ENCODE measurements at places on chromosomes 16 and 17.
A peak's percentile ranks its signal among the peaks of the same experiment; 100 is the strongest.

GRCh38 chr16:50999181-50999580 is 151.9 kb downstream of the SALL1 start:
- DNase-seq: no peak

GRCh38 chr17:83005639-83006038 is 73.8 kb upstream of the METRNL start:
- no peak for DNase-seq

GRCh38 chr17:81582341-81582740 is 30.2 kb upstream of the FAAP100 start:
- no peak for DNase-seq

DNA sequence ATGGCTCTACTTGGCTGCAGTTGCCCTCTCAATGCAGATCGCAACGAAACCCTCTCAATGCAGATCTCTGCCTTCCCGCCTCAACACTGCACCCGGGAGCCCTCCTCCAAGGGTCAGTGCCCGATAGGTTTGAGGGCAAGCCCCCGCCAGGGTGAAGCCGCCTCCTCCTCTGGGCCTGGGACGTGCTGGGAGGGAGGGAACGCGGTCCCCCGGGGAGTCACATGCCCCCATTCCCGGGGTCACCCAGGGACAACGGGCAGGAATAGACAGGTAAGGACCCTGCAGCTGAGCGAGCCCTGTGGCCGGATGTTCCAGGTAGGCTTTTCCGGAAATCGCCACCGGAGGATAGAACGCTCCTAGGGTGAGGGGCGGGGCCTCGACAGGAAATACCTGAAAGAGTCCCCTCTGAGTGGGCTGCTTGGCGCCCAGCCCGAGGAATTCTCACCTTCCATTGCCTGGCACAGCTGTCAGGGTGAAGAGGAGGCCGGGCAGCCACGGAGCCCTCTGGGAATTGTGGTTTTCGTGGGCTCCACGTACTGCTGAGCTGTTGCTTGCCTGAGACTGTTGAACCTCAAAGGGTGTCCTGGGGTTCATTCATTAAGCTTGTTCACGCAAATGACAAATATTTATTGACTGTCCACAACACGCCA is 12.8 kb downstream of the ZNF174 start:
- no peak for DNase-seq

DNA sequence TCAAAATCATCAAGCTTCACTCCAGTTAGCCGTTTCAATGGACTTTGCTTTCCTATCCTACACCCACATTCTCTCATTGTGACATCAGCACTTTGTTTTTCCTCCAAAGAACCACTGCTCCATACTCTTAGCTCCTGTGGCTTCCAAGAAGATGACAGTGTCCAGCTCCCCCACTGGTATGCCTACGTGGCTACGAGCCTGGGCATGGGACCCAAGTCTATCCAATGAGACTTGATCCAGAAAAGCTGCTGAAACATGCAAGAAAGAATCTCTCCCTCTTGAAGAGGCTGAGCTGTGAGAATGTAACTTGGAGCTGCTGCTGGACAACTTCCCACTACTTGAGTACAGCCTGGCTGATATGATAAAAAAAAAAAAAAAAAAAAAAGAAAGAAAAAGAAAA is 9.4 kb downstream of the TOX3 start:
- DNase-seq: no peak

DNA sequence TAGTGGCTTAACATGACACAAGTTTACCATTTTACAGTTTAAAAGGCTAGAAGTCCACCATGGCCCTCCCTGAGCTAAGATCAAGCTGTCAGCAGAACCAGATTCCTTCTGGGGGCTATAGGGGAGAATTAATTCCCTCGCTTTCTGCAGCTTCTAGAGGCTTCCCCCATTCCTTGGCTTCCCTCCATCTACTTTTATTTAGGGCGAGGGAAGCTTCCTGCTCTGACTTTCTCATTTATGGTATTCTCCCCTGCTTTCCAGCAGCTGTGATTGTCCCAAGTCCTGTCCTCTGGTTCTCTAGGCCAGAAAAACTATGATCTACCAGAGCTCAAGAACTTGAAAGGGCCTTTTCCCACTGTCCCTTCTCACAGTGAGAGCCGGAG is 4.3 kb downstream of the CETP start:
- no peak for DNase-seq

DNA sequence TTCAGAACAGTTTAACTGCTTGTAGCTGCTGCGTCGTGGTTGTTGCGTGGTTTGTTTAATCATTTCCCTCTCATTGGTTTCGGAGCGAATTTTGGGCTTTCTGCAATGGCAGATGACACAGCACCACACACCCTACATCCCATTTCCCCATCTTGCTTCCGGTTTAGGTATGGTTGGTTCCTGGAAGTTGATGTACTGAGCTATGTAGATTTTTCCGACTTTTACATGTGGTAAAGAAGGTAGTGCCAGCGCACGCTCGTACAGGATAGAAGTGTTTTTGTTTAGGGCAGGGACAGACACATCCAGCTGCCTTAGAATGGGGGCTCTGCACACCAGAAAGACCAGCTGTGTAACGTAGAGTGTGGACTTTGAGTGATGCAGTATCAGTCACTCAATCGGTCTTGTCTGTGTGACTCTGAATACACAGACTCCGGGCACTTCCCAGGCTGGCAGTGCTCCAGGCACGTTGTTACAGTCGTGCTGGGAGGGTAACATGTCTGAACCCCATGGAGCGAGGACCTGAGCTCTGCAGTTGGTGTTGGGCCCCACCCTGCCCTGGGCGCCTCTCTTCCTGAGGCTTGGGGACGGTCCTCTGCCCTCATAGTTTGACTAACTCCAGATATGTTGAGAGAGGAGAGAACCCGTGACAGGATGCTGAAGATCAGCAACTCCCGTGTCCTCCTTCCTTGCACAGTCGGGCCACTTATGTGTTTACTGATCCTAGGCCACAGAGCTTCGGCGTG is 172.0 kb upstream of the CHMP6 start:
- DNase-seq: no peak

DNA sequence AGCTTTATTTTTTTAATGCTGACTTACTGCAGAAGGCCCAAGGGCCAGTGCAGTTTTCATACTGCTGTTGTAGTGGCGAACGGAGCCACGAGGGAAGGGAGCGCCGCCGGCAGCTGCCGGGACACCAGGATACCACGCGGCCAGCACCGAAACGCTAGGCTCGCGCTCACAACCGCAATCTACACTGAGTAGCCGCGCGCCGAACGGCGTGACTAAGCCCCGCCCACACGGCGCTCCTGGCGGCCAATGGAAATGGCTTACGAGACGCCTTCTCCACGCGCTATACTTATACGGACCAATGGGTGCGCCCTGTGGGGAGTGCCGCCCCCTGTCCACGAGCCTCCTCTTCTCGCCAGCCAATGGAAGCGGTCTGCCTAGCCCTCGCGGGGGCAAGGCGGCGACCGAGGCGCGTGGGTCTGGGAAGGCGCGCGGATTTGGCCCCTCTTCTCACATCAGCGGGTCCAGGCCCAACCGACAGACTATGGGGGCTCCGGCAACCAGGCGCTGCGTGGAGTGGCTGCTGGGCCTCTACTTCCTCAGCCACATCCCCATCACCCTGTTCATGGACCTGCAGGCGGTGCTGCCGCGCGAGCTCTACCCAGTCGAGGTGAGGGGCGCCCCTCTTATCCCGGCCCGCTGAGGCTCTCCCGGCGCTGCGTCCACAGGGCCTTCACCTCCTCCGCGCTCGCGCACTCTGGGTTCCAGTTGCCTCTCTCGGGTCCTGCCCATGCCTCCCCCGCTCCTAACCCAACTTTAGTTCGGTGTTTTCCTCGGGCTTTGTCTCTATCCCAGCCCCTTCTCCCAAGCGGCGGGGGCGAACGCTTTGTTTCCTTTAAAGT is at the start of gene TMEM97:
Gene TMEM97 (plus strand): TSS at position 442 of the 839 bp plus-strand sequence. CDS start 40 bp downstream, at position 482.
- peak; percentile 95 for DNase-seq

DNA sequence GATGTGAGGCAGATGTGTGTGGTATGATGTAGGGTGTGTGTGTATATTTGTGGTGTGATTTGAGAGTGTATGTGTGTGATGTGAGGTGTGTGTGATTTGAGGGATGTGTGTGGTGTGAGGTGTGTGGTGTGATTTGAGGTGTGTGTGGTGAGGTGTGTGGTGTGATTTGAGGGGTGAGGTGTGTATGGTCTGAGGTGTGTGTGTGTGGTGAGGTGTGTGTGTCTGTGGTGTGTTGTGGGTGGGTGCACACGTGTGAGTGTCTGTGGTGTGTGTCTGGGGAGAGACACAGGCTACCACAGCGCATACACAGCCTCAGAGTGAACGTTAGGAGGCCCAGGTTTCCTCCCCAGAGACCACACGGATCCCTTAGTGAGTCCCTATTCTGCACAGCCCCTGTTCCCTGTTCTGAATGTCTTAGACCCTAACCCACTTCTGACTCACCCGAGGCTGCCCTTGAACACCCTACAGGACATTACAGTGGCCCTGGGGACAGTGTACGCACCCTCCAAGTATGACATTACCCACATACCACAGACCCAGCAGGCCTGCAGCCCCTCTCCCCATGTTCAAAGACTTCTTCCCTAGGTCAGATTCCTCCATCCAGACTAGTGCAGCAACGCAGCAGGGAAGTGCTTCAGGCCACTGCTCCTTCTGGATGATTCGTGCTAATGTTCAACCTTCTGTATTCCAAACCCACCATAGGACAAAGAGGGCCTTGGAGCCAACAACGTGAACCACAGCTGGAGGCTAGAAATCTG is 3.5 kb upstream of the RAB37 start:
- DNase-seq: no peak

DNA sequence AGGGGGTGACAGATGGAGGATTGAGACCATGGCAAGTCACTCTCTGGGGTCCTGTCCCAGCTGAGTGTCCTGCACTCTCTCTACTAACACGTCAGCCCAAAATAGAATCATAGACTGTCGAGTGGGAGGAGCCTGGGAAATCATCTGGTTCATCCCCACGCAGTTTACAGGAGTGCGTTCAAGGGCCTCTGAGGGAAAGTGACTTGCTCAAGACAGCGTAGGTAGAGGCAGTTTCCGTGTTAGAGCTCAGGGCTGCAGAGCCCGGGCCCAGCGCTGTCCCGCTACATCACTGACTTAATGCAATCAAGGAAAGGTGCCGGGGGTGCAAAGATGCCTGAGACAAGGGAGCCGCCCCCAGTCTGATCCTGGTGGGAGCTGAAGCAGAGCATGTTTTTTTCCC is 10.3 kb downstream of the GSG1L2 start:
- DNase-seq: no peak

DNA sequence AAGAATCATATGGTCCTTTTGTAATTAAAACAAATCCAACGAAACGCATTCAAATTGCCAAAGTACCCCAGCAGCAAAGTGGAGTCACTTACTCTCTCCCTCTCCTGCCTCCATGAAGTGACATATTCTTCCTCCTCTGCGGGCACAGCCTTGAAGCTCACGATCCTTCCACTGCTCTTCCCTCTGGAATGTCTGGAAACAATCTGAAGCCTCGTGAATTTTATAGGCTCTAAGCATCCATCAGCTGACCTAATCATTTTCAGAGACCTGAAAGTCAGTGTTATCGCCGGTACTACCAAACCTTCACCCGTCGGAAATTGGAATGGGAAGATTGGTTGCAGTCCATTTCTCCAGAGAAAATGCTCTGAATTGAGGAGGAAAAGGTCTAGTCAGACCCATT is 134.5 kb upstream of the FOXF1 start:
- no peak for DNase-seq

DNA sequence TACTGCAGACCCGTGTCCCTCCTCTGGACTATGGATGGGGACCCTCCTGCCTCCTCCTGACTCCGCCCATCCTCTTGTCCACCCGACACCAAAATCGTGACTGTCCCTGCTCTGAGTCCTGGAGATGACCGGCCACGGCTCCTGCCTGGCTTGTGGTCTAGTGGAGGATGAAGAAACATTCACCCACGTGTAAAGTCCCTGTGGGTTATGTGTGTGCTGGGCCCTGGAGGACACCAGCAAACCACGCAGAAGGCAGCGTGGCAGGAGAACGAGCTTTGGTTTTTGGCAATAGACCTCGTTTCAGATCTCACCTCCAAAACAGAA is 11.9 kb downstream of the SPNS2 start:
- no peak for DNase-seq

DNA sequence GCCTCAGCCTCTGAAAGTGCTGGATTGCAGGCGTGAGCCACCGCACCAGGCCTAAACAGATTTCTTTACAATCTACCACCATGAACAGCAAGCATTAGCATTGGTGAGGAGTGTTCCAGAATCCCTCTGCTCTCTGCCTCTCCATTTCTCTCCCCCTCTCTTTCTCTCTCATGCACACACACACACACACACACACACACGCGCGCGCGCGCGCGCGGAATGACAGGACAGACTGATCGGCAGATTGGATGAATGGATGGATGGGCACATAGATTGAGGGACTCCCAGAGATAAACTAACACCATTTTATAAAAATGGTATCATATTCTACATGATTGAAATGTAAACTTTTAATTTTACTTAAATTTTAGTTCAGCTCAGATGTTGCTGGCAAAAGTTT is 3.3 kb downstream of the CARD14 start:
- no peak for DNase-seq

- DNase-seq: no peak
Measured at GRCh38 chr17:34167354-34167753, 87.7 kb upstream of the CCL2 start.

GRCh38 chr17:77006971-77007649 is 133.7 kb upstream of the SEC14L1 start:
- no peak for DNase-seq

DNA sequence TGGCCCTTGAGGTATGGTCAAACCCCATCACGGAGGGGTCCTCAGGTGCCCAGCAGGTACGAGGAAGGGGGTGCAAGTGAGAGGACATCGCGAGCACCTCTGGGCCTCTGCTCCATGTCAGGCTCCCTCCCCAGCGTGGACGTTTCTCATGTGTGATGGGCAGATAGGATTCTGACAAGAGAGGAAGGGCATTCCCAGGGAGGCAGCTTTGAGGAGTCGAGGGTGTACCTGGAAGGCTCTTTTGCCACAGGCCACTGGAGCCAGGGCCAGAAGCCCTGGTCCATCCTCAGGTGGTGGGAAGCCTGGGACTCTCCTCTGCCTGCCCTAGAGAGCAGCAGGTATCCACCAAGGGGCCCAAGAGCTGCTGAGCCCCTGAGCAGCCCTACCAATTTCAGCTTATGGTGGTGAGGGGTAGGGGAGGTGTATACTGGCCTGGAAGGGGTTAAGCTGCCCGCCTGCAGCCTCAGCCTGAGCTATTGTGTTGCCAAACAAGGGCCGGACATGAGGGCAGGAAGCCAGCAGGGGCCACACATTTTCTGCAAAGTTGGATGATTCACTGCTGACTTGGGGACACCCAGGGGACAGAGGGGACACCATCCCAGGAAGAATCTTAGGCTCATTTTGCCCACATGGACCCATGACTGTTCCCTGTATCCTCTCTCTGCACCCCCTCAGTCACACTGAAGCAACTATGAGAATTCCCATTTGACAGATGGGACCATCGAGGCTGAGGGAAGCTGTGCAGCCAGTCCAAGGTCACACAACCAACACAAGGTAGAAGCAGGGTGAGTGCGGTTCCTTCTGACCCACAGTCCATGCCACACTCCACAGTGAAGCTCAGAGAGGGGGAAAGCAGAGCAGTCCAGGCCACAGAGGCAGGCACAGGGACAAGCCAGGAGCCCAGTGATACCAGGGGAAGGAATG is 1.7 kb downstream of the CDH5 start:
- no peak for DNase-seq

- DNase-seq: no peak
Measured at GRCh38 chr17:67328026-67328425, 38.4 kb downstream of the PSMD12 start.

GRCh38 chr17:64694207-64694606 is 32.1 kb upstream of the SMURF2 start:
- no peak for DNase-seq

All from NCI-H510A (cell line).